ENCODE measurements at places on chromosomes 16 and 17. TPM values are rescaled to one million over a fixed set of nuclear protein-coding genes. Genes with fewer than 3 reads are reported as not detected.
A peak's percentile ranks its signal among the peaks of the same experiment; 100 is the strongest.

The NT5C3B gene
- 9.8 TPM for total RNA-seq

The HIRIP3 gene
- 13.4 TPM for total RNA-seq

The TNFRSF17 gene
- total RNA-seq, result 6.6 TPM

The KRTAP3-2 gene
- total RNA-seq, result not detected

The SLC13A2 gene
- not detected for total RNA-seq

The SLFN14 gene
- total RNA-seq, result 0.47 TPM

The CMC2 gene
- 52.3 TPM for total RNA-seq

The OR1F1 gene
- total RNA-seq, result not detected

The SLC38A8 gene
- total RNA-seq, result not detected

The WFIKKN1 gene
- 0.60 TPM for total RNA-seq

The RABEP1 gene
- 64.0 TPM for total RNA-seq

The ZPBP2 gene
- total RNA-seq, result not detected

GRCh38 chr16:881219-882097 lies 80.9 kb upstream of the GNG13 start:
- DNase-seq, result no peak

- DNase-seq, result no peak
These were observed 285.2 kb downstream of the CA10 start for GRCh38 chr17:51873302-51873701.

DNA sequence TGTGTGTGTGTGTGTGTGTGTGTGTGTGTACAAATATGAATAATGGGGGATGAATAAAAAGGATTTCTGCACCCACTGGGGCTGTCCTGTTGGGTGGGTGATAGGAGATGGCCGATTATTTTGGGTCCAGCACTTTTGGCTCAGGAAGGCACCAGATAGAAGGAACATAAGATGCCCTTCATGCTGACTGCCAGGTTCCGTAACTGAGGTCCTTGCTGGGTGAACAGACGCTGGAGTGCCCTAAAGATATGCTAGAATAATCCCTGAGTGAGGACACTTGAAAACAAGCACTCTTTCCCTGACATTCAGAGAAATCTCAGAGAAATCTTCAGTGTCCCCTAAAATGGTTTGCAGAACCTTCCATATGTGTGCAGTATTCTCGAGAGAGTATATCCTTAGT lies 17.7 kb downstream of the IRX6 start:
- no peak for DNase-seq

DNA sequence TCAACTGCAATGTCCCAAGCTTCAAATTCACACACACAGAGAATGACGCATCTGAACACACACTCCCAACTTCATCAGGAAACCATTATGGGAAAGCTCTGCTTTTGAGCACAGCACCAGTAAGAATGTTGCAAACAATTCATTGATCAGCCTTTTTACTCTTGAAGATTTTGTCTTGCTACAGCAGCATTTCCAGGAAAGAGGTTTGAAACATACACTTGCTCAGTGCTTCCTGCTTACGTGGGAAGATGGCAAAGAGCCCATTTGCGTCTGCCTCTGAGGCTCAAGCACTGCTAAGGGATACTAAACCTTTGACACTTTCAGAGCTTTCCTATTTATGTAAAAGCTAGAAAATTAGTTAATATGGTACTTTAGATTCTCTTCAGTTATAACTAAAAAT lies 77.2 kb upstream of the MON1B start:
- DNase-seq, result no peak

DNA sequence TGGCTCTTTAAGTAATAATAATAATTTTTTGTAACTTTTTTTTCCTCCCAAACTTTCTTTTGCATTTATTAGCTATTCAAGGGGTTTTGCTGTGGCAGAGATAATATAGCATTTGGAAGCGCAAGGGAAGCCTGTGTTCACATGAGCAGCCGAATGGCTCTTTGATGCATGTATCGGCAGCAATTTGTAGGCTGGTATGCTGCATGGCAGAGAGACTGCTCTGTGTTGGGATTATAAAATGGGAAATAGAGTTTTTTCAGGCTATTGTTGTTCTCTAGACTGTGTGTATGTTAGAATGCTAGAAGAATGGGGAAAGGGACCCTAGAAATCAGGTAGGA lies 94.6 kb upstream of the SALL1 start:
- no peak for DNase-seq

GRCh38 chr17:58706351-58707140 lies 14.1 kb downstream of the RAD51C start:
- DNase-seq, result no peak

GRCh38 chr16:70700101-70701020 lies 14.5 kb upstream of the MTSS2 start:
- DNase-seq, result no peak

DNA sequence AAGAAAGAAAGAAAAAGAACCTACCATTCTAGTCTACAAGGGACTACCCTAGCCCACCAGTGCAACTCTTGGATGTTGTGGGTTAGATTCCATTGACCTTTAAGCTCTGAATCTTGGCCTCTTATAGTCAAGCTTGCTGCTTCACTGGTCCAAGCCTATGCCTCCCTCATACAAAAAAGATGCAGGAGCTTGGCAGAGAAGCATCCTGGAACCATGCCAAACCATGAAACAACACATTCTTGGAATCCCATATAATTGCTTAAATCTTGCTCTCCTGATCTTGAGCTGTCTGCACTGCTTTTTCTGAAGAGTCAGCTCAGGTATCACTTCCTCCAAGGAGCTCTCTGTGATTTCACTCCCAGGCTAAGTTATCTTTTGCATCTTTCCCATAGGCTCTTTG lies 117.9 kb upstream of the GPR139 start:
- DNase-seq, result no peak

GRCh38 chr17:42674755-42675347 lies 1.9 kb downstream of the PLEKHH3 start:
- peak; percentile 22 for DNase-seq

GRCh38 chr17:35245196-35245486 lies 2.3 kb downstream of the SLFN5 start:
- DNase-seq, result no peak

DNA sequence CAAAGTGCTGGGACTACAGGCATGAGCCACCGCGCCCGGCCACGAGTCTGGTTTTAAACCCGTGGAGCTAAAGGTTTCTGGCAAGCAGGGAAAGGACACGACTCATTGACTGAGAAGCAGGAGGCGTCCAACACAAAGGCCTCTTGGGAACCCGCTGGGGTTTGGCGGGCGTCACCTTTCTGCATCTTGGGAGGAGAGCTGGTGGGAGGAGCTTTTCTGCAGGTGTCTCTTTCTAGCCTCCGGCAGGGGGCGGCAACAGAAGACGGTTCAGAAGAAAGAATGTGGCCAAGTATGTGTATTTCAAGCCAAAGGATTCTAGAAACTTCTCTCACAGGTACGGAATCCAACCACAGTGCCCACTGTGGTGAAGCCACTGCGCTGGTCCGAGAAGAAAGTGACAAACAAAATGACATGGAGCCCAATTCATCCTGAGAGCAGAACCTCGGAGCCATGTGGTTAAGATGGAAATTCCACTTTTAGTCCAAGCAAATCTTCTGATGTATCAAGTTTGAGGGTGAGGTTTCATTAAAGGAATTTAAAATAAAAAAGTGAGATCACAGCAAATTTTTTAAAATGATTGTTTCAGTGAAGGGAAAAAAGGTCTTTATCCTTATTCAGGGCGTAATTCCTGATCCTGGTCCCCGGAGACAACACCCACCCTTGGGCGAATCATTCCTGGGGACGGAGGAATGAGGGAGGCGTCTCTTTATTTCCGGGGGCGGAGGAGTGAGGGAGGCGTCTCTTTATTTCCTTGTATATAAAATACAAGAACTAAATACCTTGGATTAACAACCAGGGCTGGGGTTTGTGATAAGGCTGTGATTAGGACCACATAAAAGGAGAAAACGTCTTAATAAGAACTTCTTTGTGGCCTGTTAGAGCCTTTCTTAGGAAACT lies 97.6 kb downstream of the MRM3 start:
- DNase-seq, result peak; percentile 84

GRCh38 chr16:89859615-89860007 lies 13.8 kb upstream of the TCF25 start:
- DNase-seq, result no peak

Data from natural killer cell (primary cell).